ENCODE measurements at places on chromosomes 13 and 19. TPM values are rescaled to one million over a fixed set of nuclear protein-coding genes. Genes with fewer than 3 reads are reported as not detected.

DNA sequence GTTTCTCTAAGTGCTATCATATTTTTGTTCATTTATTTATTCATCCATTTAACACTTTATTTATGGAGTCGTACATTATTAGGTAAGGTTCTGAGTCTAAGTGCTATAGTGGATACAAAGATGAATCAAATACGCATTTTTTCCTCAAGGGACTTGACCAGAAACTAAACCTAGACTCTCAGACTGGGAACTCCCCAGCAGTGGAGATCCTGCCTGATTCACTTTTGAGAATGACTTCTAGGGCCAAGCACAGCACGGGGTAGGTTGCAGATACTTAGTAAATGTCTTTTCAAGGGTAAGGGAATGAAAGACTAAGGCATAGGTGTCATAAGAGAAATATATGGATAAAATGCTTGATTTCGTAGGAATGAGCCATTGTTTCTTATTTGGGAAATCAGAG is 7.2 kb downstream of the DNAJC15 start:
- peaks cover 38% of the 10 kb centered on the region for H3K4me1 ChIP-seq
- DNase-seq: no peak
- no peak overlapping the region for H3K27ac ChIP-seq
- no peaks in the 10 kb centered on the region for H3K36me3 ChIP-seq
- no peak overlapping the region for H3K4me3 ChIP-seq

GRCh38 chr19:33071887-33072286 is 7.2 kb upstream of the RHPN2 start:
- H3K4me1 ChIP-seq: no peaks in the 10 kb centered on the region
- H3K27ac ChIP-seq: no peak overlapping the region
- no peaks in the 10 kb centered on the region for H3K36me3 ChIP-seq
- DNase-seq: no peak

GRCh38 chr13:100707818-100708740 is 33.5 kb upstream of the TMTC4 start:
- no peaks in the 10 kb centered on the region for H3K27me3 ChIP-seq
- no peaks in the 10 kb centered on the region for H3K4me1 ChIP-seq
- no peak for DNase-seq
- no peak overlapping the region for H3K27ac ChIP-seq
- H3K36me3 ChIP-seq: no peaks in the 10 kb centered on the region

DNA sequence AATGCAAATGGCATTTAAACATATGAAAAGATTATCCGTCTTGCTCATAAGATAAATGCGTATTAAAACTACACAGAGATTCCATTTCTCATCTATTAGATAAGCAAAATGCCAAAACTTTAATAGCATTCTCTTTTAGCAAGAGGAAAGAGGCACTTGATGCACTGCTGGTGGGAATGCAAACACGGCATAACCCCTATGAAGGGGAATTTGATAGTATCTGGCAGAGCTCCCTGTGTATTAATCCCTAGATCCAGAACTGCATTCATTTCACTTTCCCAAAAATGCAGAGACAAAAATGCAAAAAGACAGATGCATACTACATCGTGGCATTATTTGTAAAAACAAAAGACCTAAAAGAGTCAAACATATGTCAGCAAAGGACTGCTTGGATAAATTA is 193.6 kb upstream of the STARD13 start:
- H3K36me3 ChIP-seq: no peaks in the 10 kb centered on the region
- no peaks in the 10 kb centered on the region for H3K27me3 ChIP-seq
- DNase-seq: no peak
- H3K4me3 ChIP-seq: no peak overlapping the region

DNA sequence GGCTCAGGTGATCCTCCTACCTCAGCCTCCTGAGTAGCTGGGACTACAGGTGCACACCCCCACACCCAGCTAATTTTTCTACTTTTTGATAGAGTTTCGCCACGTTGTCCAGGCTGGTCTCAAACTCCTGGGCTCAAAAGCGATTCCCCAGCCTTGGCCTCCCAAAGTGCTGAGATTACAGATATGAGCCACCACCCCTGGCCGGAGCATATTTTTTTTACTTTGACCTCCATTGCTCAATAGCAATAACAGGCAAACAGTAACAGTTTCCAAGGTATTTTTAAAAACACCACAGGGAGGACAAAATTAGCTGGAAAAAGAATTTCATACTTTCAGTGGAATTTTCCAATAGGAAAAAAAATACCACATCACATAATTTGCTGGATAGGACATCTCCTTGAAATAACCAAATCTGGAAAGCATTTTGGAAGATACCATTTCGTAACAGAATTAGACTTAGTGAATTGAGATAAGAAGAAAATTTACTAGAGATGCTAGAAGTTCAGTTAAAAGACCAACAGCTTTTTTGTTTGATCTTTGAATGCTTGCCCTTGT is 5.2 kb downstream of the DUXA start:
- no peak overlapping the region for H3K4me3 ChIP-seq
- no peaks in the 10 kb centered on the region for H3K36me3 ChIP-seq
- H3K4me1 ChIP-seq: no peaks in the 10 kb centered on the region
- H3K27me3 ChIP-seq: no peaks in the 10 kb centered on the region

DNA sequence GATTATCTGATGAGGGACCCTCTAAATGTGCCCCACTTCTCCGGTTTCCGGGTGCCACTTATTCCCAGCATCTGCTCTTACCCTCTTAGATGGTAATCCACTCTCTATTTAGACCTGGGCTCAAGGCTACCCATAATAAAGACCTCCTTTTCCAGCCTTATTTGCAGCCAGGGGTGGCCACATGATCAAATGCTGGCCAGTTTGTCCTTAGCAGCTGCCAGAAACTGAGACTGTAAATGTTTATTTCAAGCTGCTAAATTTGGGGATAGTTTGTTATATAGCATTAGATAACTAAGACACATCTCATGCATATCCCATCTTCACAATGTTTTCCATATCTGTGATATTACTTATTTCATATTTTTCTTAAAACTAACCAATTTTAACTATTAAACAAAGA is 10.1 kb downstream of the THAP8 start:
- no peak overlapping the region for H3K27ac ChIP-seq
- H3K4me3 ChIP-seq: no peak overlapping the region

- DNase-seq: no peak
- H3K4me3 ChIP-seq: no peak overlapping the region
- no peak overlapping the region for H3K27ac ChIP-seq
- H3K36me3 ChIP-seq: no peaks in the 10 kb centered on the region
- no peaks in the 10 kb centered on the region for H3K27me3 ChIP-seq
- no peaks in the 10 kb centered on the region for H3K4me1 ChIP-seq
Measured at GRCh38 chr19:17338433-17339078, 1.2 kb downstream of the GTPBP3 start.

GRCh38 chr13:49739498-49740187 is 48.4 kb upstream of the EBPL start:
- no peak overlapping the region for H3K4me3 ChIP-seq
- no peaks in the 10 kb centered on the region for H3K4me1 ChIP-seq
- H3K27ac ChIP-seq: no peak overlapping the region
- no peaks in the 10 kb centered on the region for H3K27me3 ChIP-seq
- DNase-seq: no peak

- no peak overlapping the region for H3K27ac ChIP-seq
- no peaks in the 10 kb centered on the region for H3K27me3 ChIP-seq
- peaks cover 43% of the 10 kb centered on the region for H3K4me1 ChIP-seq
- DNase-seq: no peak
- peaks cover 20% of the 10 kb centered on the region for H3K36me3 ChIP-seq
- no peak overlapping the region for H3K4me3 ChIP-seq
Measured at GRCh38 chr19:6214881-6215541, 64.8 kb downstream of the MLLT1 start.

DNA sequence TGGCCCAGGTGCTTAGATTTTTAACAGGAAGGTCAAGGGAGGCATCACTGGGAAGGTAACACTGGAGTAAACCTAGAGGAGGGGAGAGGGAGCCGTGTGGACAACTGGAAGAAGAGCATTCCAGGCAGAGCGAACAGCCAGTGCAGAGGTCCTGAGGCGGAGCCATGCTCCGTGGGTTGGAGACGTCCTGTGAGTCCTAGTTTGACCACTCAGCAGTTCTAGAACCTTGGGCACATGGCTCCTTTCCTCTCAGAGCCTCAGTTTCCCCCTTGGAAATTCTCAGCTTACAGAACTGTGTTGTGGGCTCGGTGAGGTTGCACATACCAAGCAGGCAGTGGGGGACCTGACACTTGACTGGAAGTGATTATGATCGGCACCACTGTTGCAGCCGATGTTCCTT is 130.9 kb downstream of the DPF1 start:
- no peak overlapping the region for H3K27ac ChIP-seq
- no peaks in the 10 kb centered on the region for H3K27me3 ChIP-seq
- DNase-seq: no peak
- H3K36me3 ChIP-seq: no peaks in the 10 kb centered on the region

Gene ERFL
- not detected for total RNA-seq

Gene ZNF560
- total RNA-seq: not detected

Gene UHRF1
- total RNA-seq: 0.28 TPM

Gene APOC4
- total RNA-seq: not detected

Gene ZNF628
- total RNA-seq: 5.6 TPM

Gene IGLON5
- not detected for total RNA-seq

Gene CNFN
- not detected for total RNA-seq

All from right atrium auricular region (tissue), 2 donors.